ENCODE measurements at places on chromosomes 5 and 9. TPM values are rescaled to one million over a fixed set of nuclear protein-coding genes. Genes with fewer than 3 reads are reported as not detected.

DBH gene
- not detected for total RNA-seq

SPINK6 gene
- total RNA-seq, result not detected

TXN gene
- total RNA-seq, result 47.5 TPM

PCDH12 gene
- total RNA-seq, result 5.1 TPM

C5orf52 gene
- not detected for total RNA-seq

FAM153A gene
- total RNA-seq, result 2.0 TPM

PDE6A gene
- total RNA-seq, result not detected

OBP2B gene
- total RNA-seq, result not detected

All from thoracic aorta (tissue), 2 donors.